Fibroblast of villous mesenchyme (primary cell): ENCODE measurements at places on chromosomes 7 and 10.

DNA sequence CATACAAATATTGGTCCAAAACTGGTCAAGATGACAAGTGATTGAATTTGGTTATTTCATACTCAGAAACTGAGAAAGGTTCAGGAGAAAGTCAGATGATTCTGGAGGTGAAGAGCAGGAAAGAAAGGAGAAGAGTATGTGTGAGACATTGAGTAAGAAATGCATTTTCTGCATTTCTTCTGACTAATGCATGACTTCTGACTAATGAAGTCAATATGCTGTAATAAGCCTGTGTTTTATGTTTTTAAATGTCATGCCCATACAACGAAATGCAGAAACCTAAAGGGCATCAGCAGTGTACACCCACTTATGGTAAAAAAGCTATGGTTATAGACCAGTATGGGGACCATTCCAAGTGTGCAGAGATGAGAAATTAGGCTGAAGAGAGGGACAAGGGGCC, 1227.8 kb upstream of the SORCS1 start:
- DNase-seq = peak; percentile 32

- peak; percentile 26 for DNase-seq
These were observed 85.6 kb upstream of the CAPZA2 start for GRCh38 chr7:116776610-116777289.

DNA sequence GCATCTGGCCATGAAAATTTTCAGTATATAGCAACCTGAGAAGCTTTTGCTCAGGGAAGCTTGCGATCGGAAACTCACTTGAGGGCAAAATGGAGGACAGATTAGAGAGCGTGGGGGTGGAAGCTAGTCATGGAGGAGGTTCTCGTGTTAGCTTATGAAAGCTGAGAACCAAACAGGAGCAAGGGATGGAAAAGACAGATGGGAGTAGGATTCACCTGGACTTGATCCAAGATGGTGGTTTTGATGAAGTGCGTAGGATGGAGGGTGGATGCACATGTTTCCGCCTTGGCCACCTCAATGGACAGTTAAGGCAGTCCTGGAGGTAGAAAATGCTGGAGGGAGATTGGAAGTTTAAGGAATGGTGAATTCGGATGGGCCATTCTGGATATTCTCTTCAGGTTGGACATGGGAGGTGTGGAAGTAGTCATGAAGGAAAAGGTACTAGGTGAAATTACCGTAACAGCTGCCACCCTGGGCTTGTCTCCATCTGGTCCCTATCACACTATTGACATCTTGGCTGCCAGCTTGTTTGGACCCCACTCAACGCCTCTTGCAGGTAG, 6.3 kb upstream of the C10orf95 start:
- no peak for DNase-seq

- DNase-seq = no peak
These were observed 31.8 kb downstream of the EPDR1 start for GRCh38 chr7:37952240-37952639.

DNA sequence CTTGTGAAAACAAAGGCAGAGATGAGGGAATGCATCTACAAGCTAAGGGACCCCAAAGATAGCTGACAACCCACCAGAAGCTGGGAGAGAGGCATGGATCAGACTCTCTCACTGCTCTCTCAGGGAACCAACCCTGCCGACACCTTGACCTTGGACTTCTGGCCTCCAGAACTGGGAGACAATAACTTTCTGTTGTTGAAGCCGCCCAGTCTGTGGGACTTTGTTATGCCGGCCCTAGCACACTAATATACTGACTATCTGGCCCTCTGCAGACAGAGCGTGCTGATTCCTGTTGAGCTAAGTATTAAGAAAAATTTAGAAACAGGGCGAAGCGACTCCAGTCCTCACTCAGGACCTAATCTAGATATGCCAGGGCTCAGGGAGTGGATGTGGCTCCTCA, 144.3 kb upstream of the TCF7L2 start:
- no peak for DNase-seq

DNA sequence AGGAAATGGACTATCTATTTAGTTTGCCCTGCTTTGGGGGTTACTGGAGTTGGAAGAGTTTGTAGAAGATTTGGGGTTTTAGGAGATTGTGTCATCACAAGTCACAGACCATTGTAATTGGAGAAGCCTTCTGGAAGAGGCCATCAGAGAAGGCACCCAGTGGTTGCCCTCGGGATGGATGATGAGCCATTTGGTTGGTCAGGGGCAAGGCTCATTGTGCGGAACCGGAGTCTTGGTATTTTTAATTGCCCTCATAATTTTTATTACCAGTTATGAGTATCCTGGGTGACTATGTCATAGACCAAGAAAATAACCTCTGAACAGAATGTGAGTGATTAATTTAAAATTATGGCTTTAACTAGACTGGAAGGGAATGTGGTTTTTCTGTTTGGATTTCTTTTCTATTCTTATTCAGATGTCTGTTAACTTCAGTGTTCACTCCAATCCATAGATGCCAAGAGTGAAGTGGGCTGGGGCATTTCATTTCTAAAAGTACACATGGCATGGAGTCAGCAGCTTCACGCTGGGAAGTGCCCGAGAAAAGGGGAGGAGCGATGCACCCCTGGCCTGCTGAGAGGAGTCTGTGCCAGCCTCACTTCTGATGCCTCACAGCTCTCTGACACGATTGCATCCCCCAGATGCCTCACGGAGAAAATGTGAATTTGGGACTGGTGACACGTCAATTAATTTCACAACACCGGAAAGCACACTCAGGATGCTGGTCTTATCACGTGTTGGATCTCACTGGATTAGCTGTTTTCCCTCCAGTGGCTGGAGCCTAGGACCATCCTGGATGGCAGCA, 225.6 kb upstream of the IGFBP3 start:
- DNase-seq = peak; percentile 41
